ENCODE measurements at places on chromosomes 16 and 17.

GRCh38 chr17:80877729-80878303 is 113.8 kb upstream of the CHMP6 start:
- no peak for DNase-seq

- DNase-seq: no peak
These were observed 32.1 kb downstream of the CDK5RAP3 start for GRCh38 chr17:48002916-48003416.

- no peak for DNase-seq
These were observed 3.7 kb upstream of the ERN1 start for GRCh38 chr17:64133546-64134215.

- no peak for DNase-seq
These were observed 112.4 kb upstream of the NOL11 start for GRCh38 chr17:67605256-67605912.

GRCh38 chr17:34481779-34482178 is 97.6 kb upstream of the TMEM132E start:
- no peak for DNase-seq

DNA sequence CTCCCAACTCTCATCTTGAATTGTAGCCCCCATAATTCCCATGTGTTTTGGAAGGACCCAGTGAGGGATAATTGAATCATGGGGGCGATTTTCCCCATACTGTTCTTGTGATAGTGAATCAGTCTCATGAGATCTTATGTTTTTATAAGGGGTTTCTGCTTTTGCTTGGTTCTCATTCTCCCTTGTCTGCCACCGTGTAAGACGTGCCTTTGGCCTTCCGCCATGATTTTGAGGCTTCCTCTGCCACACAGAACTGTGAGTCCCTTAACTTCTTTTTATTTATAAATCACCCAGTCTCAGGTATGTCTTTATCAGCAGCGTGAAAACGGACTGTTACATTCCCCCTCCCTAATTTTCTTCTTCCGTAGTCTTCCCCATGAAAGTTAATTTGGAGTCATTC is 124.0 kb downstream of the ABCA8 start:
- no peak for DNase-seq

DNA sequence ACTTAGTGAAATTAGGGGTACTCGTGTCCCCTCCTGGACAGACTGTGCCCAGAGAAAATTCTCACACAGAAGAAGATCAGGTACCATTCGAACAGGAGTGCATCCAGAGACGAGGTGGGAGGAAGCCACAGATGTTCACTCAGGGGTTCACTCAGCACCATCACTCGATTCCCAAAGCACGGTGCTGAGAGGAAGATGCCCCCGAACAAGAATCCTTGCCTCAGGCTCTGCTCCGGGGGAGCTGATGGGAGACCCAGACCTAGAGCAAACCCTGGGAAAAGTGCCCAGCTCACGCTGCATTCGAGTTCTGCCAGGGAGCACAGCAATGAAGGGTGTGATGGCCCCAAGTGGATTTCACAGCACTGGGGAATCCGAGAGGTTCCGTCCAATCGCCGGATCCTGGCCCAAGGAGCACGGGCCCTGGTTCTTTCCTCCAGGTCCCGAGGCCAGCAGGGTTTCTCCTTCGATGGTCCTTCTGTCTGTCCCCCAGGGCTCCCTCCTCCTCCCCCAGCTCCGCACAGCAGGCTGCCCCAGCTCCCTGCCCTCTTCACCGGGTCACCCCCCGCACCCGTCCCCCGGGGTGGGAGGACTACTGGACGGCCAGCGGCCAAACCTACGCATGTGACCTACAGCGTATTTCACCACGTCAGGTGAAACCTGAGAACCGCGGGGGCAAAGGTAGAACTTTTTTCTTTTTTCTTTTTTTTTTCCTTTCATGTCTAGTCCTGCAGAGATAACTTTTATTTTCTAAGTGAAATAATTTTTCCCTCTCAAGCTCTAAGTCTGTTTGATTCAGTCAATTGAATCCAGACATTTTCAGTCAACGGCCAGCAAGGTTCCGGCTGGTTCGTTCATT is 10.2 kb upstream of the UBE2I start:
- no peak for DNase-seq

DNA sequence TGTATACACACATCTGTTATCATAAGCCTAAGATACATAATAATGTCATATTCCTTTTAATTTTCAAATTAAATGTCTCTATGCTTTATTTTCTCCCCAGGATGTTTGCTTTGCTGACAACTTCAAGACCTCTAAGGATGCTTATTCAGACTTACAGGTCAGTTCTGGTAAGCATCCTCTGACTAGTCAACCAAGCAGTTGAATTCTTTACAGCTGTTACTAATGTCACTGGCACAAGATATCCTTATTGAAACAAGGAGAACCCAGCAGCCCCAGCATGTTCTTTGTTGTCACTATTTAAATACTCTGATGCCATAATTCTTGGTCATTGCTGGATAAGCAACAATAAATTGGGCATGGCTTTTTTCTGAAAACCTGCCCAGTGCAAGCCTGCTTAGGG is 232.3 kb upstream of the PMFBP1 start:
- no peak for DNase-seq

DNA sequence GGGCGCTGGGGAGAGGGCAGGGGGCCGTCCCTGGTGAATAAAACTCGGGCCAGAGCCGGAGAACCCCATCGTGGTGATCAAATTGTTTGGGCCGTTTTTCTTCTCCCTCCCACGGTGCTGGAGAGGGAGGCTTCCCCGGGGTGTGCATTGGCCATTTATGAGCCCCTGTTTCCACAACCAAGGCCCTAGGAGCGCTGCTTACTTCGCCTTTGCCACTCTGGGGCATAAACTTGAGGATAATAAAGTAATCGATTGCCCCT is 544 bp downstream of the CCP110 start:
- DNase-seq: no peak

Measured in activated CD4-positive, alpha-beta T cell treated with anti-CD3 and anti-CD28 coated beads for 24 hours (primary cell).